ENCODE measurements at places on chromosomes 5 and 9.
A peak's percentile ranks its signal among the peaks of the same experiment; 100 is the strongest.

GRCh38 chr5:172303162-172303561, 19.6 kb upstream of the UBTD2 start:
- no peak for DNase-seq

- DNase-seq: no peak
Observed at GRCh38 chr5:147458581-147458980, 51.3 kb downstream of the DPYSL3 start.

DNA sequence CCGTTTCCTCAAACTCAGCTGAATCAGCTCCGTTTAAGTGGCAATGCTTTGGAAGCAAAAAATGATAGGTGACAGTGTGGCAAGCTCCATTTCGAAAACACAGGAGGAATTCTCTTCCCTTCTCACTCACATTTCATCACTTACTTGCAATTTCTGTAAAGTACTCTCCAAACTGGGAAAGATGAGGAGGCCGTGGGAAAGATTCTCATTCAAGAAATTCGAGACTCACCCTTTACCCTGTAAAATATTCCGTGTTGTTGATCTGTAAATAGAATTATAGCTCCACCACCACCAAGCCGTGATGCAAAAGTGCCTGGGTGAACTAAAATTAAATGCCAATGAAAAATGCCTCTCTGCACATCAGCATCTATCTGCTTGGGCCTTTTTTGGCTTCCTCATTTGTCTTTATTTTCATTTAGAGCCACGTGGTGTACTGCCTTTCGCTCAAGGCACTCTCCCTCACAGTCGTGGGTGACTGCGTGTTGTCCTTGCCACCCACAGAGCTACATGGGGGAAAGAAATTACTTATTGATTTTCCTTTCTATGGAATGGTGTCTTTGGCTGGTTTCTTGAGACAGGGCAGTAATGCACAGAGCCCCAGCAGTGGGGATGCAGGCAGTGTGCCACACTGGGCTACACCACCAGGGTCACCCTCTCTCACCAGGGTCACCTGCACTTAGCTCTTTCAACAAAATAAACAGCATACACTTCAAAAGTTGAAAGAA, 289.3 kb upstream of the TAS2R1 start:
- DNase-seq: no peak

GRCh38 chr5:111422245-111422644, 90.1 kb downstream of the STARD4 start:
- DNase-seq: no peak

- no peak for DNase-seq
Observed at GRCh38 chr9:87581513-87581912, 83.8 kb downstream of the DAPK1 start.

DNA sequence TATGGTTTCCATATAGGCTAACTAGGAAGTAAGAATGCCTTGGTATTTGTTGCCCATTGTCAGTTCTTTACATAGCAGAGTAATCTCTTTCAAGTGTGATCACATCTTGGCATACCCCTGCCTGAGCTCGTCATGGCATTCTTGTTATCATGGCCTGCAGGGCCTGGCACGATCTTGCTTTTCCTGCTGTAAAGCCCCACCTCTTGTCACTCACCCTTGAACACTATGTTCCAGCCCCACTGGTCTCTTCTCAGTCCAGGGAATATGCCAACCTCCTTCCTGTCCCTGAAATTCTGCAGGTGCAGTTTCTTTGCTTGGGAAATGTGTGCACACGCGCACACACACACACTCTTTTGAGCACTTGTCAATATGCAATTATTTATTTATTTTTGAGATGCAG, 250.2 kb upstream of the DMRT1 start:
- DNase-seq: no peak

GRCh38 chr5:41067714-41068568, 3.2 kb downstream of the MROH2B start:
- DNase-seq: no peak

GRCh38 chr9:14358523-14358922, 44.6 kb upstream of the NFIB start:
- no peak for DNase-seq

DNA sequence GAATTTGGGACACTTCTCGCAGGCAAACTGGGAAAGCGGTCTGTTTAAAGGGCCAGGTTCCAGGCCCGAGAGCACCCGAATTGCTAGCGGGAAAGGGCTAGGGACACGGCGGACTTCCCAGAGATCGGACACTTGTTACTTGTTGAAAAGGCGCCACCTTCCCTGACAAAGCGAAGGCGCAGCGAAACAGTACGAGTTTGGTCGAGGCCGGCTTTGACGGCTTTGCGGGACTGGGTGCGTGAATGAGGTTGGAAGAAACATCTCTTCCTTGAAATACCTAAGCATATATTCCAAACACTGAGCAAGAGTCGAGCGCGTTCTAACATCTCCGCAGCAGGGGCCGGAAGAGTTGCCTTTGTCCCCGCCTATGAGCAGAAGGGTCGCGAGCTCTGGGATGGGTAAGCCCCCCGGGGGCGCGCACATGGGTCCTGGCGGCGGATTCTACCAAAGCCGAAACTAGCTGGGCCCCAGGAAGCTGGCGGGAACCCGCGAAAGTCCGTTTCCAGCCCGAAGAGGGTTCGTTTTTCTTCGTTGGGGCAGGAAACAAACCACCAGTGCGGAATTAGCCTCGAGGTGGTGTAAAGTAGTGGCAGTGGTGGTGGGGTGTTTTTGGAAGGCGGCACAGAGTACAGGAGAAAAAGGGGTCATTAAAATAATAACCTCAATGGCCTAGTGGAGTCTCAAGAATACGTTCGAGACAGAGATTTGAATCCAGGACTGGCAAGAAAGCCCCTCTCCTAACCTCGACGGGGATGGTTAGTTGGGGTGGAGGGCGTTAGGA, 1.5 kb downstream of the GDNF start:
- DNase-seq: no peak

- no peak for DNase-seq
Observed at GRCh38 chr5:154850255-154851062, at the start of gene FAXDC2. Gene FAXDC2, minus strand, starts transcription at chr5:154850603. Its CDS starts 12,425 bp downstream, at chr5:154838178.

DNA sequence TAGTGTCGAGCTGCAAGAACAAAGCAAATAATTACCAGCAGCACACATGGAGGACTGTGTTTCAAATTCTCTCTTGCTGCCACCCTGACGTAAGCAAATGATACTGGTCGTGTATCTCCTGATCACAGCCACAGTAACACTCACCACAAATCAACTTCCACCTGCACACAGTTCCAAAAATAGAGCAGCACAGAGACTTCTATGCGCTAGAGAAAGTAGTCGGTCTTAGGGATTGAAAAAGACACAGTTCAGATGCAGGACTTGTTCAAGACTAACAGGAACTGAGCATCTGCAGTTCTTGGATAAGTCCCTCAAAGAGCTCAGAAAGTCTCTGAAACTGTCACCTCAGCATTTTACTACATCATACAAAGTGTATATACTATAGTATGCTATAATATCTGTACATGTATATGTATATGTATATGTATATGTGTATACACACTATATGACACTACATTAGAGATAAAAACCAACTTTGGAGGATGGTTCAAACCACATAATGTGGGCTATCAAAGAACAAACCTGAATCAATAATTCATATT, 279.0 kb downstream of the GLIS3 start:
- no peak for DNase-seq

- no peak for DNase-seq
Observed at GRCh38 chr9:98644011-98644410, 64.7 kb downstream of the GABBR2 start.

DNA sequence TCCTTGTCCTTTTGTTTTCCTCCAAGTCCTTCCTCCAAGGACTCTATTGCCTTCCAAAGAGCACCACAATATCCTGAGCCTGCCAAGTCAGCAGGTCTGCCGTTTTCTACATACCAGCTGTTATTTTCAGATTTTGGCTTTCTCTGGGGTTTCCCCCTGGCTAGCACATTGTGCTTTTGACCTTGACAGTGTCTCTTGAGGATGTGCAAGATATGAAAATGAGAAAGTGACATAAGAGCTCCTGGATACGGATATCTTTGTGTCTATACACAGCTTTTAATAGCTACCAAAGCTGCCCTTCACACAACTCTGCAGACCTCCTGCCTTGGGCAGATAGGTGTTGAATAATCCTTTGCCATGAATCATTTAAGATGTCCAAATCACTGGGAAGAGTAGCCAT, 67.0 kb downstream of the HAPLN1 start:
- no peak for DNase-seq

DNA sequence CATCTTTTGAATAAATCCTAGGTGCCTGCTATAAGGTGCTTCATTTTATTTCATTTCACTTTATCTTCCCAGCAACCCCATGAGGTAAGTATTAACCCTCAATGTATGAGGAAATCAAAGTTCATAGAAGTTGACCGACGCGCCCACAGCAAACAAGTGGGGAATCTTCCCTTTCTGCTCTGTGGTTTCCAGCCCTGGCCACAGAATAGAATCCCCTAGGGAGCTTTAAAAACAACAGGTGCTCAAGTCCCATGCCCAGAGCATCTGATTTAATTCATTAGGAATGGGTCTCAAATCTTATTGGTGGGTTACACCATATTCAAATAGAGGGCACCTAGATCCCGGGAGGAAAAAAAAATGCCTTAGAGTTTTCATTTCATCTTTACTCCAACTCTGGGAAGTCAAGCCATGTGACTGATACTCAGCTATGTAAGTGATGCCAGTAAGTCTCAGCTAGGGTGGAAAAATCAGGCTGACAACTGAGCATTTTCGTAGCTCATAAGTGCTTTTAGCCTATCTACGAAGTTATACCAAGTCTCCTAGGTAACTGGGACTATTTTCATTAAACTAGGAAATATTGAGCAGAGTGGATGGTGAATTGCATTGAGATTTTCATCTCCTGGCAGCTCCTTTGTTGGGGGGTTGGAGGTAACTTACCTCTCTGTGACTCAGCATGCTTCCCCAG, 353.4 kb upstream of the SLC30A5 start:
- peak; percentile 35 for DNase-seq

GRCh38 chr5:66307647-66308241, 163.6 kb downstream of the SREK1 start:
- DNase-seq: peak; percentile 36

- DNase-seq: no peak
Observed at GRCh38 chr5:61311056-61311610, 20.9 kb upstream of the ZSWIM6 start.

- DNase-seq: no peak
Observed at GRCh38 chr5:57524348-57525060, 41.9 kb upstream of the ACTBL2 start.

DNA sequence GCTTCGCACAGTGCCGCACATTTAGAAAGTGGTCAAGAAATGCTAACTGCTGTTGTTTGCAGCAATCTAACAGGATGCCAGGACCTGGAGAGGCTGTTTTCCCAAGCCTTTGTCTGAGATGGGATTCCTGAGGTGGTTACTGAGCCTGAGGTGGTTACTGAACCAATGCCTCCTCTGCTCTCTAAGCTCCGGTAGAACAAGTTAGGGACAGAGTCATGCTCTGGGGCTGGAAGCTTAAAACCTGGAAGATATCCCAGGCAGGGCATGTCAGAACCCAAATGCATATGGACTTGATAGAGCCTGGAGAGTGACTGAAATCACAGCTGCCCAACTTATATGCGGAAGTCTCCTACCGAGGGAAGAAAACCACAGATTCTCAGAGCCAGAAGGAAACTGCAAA, 46.5 kb upstream of the FAT2 start:
- no peak for DNase-seq

DNA sequence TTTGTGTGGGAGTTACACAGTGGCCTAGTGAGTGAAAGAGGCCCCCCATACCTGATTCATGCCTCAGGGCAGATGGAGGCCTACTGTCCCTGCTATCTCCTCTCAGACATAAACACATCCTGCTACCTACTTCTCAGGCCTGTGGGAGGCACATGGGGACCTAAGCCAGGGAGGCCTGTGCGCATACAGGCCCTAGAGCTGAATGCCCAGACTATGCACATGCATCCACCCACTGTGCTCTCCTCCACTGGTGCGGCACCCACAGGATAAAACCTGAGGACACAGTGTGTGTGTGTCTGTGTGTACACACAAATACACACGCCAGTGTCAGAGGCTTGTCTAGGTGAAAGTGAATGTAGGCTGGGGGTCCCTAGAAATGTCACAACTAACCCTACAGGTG, 1.4 kb downstream of the PAX5 start:
- DNase-seq: peak; percentile 54

- no peak for DNase-seq
Observed at GRCh38 chr5:173472784-173473278, 143.6 kb downstream of the BOD1 start.

DNA sequence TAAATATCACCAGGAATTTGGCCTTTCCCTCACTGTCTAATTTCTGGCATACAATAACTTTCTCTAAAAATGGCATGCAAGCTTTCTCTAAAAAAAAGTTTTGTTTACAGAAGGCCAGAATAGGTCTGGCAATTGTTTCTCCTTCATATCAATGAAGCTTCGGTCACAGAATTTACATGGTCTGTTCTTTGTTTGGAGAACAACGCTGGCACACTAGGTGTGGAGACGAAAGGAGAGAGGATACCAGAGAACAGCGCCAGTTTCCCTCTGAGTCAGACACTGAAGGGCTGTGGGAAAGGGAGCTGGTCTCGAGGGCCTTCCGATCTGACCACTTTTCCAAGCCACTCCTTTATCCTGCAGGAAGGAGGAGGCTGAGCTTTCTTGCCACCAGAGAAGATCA, 60.1 kb upstream of the ITGA1 start:
- no peak for DNase-seq

DNA sequence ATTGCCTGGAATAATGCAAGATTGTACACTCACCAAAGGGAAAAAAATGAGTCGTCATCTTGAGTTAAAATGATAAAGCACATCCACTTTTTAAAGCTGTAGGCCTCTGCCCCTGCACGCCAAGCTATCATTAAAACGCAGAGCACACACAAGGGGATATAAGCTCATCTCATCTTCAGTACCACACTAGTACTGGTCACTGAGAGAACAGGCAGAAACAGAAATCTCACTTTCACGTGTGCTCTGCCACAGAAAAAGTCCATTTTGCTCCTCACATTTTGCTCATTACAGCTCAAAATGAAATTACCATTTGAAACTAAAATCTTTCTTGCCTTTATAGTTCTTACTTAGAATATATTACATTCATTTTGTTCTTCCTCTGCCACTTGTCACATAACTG, 99.2 kb upstream of the SLC30A5 start:
- DNase-seq: no peak

DNA sequence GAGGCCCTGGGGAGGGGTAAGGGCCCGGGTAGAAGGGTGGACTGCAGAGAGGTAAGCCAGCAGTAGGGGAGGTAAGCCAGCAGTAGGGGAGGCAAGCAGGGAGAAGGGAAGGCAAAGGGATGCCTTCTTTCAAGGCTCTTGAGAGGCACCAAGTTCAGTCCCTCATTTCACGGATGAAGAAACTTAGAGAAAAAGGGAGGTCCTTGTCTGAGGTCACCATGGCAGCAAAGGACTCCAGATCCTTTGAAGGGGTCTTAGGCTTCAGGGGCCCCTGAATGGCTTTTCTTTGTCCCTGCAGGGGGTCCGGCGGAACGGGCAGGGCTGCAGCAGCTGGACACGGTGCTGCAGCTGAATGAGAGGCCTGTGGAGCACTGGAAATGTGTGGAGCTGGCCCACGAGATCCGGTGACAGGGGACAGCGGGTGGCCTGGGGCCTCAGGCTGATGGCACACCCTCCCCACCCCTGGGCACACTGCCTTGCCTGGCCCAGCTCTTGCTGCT, 42.6 kb downstream of the RGS3 start:
- no peak for DNase-seq

GRCh38 chr5:117455236-117456233, 880.9 kb upstream of the SEMA6A start:
- DNase-seq: no peak

GRCh38 chr5:169300468-169301385, at the start of gene SLIT3:
Gene SLIT3, minus strand, starts transcription at chr5:169301139. Its CDS starts 430 bp downstream, at chr5:169300709.
- no peak for DNase-seq

- DNase-seq: peak; percentile 19
Observed at GRCh38 chr5:95870105-95870672, 47.7 kb upstream of the GLRX start.

- DNase-seq: no peak
Observed at GRCh38 chr5:126948011-126948355, 82.4 kb downstream of the MARCHF3 start.

All from naive B cell (primary cell).